ELR (cell line): ENCODE measurements at places on chromosomes 4 and X.

DNA sequence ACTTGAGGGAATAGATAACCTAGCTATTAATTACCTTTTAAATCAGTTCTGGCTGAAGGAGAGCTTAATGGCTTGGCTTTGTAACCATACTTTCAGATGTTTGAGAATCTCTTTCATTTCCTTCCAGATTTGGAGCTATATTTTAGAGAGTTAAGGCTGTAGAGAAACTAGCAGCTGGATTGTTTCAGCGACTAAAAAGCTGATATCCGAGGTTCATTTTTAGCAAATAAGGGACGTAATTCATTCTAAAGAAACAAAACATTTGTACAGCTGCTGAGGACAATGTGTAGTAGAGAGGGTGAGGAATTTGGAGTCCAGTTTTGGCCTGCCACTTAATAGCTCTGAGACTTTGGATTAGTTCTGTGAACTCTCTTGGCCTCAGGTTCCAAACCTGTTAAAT, 12.2 kb downstream of the OSTC start:
- no peak for DNase-seq

DNA sequence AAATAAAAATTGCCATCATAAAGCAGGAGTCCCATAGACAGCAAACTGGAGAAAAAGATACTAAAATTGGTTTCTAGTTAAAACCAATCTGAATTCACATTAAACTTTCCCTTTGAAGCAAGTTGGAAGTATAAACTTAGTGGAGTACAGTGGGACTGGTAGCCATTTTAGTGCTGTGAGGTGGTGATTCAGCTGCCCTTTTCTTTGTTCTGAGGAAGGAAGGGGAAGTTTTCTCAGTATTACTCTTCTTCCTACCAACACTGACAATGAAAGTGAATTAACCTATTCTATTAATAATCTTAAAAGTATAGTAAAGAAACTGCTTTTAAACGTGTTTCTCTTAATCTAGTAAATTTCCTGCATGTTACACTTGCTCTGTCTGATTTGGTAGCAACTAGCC, 36.7 kb downstream of the SLC9A6 start:
- no peak for DNase-seq

DNA sequence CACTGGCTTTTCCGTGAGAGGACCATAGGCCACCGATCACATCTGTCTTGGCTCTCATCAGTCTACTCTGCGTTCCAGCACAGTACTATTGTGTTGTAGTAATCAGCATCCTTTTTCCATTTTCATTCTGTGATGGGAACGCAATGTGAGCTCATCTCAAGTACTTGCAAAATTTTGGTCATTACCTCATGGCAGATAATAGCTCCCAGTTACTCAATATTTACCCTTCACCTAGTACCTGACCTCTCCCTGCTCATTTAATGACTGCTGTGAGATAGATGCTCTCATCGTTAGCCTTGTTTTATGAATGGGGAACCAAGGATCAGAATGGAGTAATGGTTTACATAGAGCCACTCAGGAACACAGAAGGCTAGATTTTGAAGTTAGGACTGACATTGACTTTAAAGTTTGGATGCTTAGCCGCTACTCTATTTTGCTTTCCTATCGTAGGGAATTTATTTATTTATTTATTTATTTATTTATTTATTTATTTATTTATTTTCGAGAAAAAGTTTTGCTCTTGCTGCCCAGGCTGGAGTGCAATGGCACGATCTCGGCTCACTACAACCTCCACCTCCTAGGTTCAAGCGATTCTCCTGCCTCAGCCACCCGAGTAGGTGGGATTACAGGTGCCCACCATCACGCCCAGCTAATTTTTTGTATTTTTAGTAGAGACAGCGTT, 6.5 kb upstream of the GPR101 start:
- DNase-seq = no peak

DNA sequence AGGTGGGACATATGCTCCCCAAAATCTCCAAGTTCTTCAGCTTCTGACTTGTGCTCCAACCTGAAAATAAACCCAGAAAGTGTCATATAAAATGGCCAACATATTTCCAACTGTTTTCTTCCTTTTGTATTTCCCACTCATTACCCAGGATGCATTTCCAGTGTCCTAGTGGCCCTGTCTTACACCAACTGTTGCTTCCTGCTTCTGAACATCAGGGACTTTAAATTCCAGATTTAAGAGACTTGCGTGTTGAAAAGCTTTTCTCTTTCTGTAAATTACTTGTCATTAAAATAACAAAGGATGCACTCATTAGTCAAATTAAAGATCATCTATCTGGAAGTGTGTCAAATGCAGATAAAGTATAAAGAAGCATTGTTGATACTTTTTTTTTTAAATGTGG, 19.9 kb downstream of the MID1 start:
- no peak for DNase-seq

GRCh38 chr4:52962721-52963120, 100.6 kb downstream of the RASL11B start:
- DNase-seq = no peak

DNA sequence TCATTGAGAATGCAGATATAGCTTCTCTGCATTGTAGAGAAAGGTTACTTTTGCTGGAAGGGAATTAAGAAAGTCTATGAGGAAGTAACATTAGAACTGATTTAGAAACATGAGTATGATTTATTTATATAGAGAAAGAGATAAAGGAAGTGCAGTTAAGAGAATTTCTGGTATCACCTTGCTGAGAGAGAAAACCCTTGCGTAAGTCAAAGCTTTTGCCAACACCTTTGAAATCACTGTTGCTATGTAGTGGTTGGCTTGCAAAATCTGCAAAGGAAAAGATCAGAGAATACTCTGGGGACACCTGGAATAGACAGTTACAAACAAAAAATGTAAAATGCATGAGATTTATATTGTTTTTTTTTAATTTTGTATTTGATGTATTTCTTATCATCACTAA, 137.3 kb upstream of the RXFP1 start:
- DNase-seq = no peak

DNA sequence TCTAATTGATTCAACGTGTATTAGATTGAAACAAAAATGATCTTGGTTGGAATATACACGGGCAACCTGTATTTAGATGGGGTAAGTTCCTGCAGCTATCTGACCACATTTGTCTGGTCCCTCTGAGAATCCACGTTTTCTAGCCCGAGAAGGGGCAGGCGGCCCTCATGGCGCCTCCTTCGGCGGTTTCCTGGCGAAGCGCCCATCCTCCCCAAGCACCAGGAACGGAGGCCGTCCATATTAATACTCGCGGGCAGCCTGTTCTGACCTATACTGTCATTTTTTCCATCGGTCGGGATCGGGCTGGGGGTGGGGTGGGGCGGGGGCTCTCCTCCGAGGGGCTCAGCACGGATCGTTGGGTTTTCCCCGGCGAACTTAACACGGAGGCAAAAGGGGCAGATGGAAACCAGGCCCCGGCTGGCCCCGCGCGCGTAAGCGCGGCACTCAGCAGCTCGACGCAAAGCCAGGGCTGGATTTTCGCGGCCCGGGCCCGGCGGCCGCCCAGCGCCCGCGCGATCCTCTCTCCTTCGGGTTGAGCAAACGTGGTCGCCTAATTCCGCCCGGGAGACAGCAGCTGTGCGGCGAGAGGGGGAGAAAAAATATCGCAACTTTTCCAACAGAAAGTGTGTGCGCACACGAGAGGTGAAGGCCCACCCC, 77.2 kb upstream of the BCOR start:
- DNase-seq = peak; percentile 71

DNA sequence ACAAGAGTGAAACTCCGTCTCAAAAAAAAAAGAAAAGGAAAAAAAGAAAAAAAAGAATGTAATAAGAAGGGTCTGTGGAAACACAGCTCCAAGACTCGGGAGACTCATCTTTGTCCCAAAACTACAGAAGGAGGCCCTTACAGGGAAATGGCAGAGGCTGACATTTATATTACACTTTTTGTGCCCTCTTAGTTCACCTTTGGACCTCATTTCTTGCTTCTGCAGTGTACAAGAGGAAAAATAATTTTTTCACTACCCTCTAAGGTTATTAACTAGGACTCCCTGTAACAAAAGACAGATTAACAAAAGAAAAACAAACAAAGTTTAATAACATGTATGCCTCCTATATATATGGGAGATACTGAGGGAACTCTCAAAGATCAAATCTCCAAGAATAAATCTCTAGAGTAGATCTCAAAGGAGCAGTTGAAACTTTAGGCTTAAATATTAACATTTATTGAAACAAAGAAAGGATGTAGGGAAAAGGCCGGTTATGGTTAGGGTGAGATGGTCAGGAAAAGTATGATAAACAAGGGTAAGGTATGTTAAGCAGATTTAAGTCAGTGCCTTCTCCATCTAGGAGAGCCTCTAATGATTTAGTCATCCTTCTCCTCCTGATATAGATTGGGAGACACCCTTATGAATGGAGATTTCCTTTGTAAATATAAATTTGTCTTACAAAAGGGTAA, 121.3 kb upstream of the JADE1 start:
- DNase-seq = no peak

DNA sequence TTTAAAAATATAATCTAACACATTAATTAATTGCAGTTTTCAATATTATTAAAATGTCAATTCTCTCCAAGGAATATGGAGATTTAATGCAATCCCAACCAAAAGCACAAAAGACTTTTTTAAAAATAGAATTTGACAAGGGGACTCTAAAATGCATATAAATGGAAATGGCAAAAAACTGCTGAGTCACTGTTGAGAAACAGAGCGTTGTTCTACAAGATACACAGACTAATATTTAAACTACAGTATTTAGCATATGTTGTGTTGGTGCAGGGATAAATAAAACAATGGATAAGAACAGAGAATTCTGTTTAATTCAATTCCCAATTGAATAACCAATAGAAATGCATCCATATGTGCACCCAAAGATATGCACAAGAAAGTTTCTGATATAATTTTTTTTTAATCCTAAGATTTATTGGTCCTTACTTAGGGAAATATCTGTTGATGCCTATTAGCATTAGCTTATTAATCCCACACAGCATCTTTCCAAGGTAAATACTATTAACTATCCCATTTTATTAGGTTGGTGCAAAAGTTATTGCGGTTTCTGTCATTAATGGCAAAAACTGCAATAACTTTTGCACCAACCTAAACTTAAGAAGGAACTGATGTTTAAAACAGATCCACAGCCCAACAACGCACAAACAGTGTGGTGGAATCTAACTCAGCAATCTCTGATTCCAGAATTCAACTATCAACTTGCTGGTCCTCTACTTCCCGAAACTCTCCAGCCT, 86.8 kb upstream of the VEGFC start:
- no peak for DNase-seq

DNA sequence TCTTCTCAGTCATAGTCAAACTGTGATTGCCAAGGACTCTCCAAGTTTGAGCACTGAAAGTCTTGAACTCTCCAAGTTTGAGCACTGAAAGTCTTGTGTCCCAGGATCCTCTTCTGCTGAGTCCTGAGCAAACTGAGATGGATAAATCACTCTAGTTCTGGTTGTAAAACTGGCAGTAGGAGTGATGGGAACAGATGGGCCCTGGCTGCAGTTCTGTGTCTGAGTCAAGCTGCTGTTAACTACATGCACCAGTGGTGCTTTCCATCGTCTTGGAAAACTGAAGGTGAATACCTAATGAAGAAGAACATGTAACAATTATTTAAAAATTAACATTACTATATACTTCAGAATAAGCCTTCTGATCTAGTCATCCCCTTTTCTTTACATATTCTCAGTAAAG, 27.6 kb upstream of the KCNIP4 start:
- DNase-seq = no peak
